ENCODE measurements at places on chromosomes 4 and X. TPM values are rescaled to one million over a fixed set of nuclear protein-coding genes. Genes with fewer than 3 reads are reported as not detected.

DNA sequence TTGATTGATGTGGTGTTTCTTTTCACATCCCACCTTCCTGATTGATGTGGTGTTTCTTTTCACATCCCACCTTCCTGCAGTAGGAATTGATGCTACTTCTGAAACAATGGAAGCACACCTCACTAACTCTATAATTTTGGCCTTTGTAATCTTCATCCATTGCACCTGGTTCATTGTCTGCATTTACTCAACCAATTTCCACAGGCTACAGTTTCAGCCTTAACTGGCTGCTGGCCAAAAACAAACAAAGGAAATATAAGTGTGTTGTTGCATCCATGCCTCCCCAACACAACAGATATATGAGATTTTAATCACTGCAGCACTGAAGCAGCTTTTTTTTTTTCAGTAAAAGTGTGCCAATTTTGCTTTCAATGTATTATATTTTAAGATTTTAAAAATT is 867.6 kb upstream of the PCDH7 start:
- no peak for DNase-seq

GRCh38 chr4:185711726-185712125 is 100.3 kb downstream of the SORBS2 start:
- DNase-seq = no peak

- DNase-seq = no peak
Observed at GRCh38 chr4:4663028-4663427, 121.2 kb upstream of the STX18 start.

- DNase-seq = no peak
Observed at GRCh38 chr4:154511981-154512380, 20.4 kb upstream of the DCHS2 start.

DNA sequence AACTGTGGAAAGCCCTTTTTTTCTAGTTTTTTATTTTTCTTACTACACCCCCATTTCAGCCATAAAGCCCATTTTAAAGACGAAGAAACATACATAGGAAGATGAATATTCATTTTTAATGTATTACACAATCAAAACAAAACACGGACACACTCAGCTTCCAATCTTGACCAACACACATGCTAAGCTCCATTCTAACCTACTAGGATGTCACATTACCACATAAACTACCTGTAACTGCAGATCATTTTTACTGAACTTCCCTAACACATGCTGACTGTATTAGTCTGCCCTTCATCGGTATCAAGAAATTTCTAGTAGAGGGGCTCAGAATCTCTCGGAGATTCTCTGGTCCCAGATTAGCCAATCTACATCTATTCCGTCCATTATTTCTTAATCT is 1.8 kb downstream of the CCNI start:
- DNase-seq = no peak

- no peak for DNase-seq
Observed at GRCh38 chr4:128416921-128417320, 129.3 kb upstream of the PGRMC2 start.

CCDC149 gene
- 1.9 TPM for polyA plus RNA-seq

GPC4 gene
- 1.8 TPM for polyA plus RNA-seq

Measured in spleen (tissue), 13 donors.